ENCODE measurements at places on chromosomes 7 and 10. TPM values are rescaled to one million over a fixed set of nuclear protein-coding genes. Genes with fewer than 3 reads are reported as not detected.

SLC18A2 gene
- total RNA-seq = not detected

RASA4B gene
- 4.6 TPM for total RNA-seq

ASZ1 gene
- not detected for total RNA-seq

GPR146 gene
- total RNA-seq = 7.8 TPM

VAX1 gene
- not detected for total RNA-seq

PTN gene
- total RNA-seq = 0.07 TPM

CPVL gene
- total RNA-seq = 2.6 TPM

LFNG gene
- total RNA-seq = 4.5 TPM

CRHR2 gene
- total RNA-seq = not detected

SUN3 gene
- total RNA-seq = not detected

PLOD3 gene
- total RNA-seq = 119 TPM

ZPBP gene
- not detected for total RNA-seq

HGF gene
- 0.69 TPM for total RNA-seq

CRYGN gene
- not detected for total RNA-seq

ZCWPW1 gene
- 0.98 TPM for total RNA-seq

CALML5 gene
- total RNA-seq = not detected

NPC1L1 gene
- not detected for total RNA-seq

NME8 gene
- not detected for total RNA-seq

UNCX gene
- not detected for total RNA-seq

CPEB3 gene
- 0.73 TPM for total RNA-seq

CYP3A5 gene
- not detected for total RNA-seq

All from mammary microvascular endothelial cell (primary cell).